ENCODE measurements at places on chromosomes 3 and 15.

- DNase-seq: no peak
Observed at GRCh38 chr3:127226457-127226856, 33.5 kb downstream of the PRR23E start.

DNA sequence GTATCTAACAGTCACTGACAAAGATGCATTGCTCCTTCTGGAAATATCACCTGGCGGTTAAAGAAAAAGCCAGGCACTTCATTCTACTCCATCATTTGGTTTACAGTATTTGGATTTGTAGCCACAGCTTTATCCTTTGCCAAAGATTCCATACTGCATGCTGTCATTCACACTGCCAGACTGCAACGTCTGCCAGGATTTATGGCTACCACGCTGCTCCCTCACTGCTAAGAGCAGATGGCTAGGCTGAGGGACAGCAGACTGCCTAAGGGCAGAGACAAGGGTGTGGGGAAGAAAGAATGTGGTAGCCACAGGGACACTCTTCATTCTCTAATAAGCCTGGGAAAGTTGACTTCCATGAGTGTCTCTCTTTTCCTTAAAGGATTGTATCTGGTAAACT lies 1047.0 kb downstream of the TUSC7 start:
- DNase-seq: no peak

DNA sequence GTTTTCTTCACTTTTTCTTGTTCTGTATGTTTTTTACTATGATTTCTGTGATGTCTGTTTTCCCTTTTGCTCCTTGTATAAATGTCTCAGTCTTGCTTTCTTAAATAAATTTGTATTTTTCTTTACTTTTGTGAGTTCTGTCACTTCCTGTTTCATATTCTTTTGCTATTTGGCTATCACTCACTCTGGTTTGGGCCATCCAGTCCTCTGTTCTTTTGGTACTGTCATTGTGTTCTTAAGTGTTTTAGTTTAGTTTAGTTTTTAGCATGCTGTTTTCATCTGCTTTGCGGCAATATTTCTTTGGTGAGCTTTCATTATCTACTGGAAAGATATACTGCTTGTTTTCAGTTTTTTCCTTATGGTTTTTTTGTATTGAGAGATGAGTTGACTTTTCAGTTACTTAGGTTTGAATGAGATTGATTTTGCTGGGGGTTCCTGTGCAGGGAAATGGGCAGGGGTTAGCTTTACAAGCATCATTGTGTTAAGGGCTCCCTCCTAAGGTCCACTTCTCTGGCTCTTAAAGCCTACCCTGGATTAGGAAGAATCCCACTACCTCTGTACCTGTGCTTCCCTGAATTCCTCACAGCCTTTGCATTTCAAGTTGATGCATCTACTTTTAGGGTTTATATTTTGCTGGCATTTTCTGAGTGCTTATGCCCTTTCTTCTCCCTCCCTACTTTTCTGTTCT lies 35.1 kb downstream of the PDCD6IP start:
- no peak for DNase-seq

DNA sequence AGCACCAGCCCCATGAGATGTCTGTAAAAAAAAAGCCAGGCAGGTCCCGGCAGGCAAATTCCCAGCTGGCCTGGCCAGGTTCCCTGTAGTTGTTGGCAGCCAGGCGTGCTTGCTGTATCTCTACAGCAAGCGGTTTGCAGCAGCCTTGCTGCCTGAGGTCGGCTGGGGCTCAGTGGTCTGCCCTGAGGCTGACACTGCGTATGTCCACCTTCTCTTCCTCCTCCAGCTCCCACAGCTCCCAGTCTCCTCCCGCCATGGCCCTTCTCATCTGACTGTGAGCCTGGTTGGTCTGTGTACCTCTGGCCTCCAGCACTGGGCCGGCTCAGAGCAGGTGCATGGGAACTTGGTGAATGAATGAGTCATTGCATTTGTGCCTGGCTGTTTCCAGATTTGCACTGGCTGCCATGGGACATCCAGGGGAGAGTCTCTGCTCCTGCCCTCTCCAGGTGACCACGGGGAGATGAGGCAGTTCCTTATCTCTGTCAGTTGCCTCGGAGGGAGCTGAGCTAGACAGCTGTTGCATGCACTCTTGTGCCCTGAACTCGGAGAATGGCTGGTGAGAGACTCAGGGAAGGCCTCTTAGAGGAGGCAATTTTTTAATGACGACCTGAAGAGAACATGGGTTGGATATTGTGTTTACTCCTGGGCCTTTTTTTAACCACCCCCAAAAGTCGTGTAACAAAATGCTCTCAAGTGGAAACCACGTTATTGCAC lies 43.0 kb downstream of the SPSB4 start:
- DNase-seq: no peak

DNA sequence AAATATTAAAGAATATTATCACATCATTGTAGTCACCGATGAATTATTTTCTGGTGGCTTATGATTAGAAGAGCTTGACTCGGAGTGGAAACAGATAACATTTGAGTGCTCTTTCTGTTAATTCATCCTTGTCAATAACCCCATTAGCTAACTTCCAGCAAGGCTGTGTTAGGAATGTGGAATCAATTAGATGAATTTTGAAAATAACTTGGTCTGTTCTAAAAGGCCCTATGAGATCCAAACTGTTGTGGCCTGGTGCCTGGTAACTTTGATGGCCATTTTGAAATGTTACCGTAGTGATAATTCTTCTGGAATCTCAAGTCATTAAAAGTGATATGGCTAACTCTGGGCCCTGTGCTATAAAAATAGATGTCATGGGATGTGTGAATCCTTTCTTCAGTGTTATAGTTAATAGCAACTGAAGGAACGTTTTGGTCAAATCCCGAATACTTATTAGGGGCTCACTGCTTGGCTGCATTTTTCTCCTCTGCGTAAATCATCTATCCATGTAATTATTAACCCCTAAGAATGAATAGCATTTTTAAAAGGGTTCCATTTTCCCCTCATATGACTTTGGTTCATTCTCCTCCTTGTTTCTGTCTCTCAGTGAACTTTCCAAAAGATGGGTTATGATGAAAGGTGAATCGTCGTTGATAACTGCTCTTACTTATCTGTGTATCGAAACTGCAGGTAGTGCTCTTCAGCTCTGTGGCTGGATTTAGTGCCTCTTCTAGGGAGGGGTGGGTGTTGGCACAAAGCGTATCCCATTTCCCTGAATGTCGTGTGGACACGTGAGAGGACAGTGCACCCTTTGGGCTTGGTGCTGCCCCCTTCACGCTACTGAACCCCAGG lies 82.7 kb downstream of the IGF1R start:
- DNase-seq: no peak

GRCh38 chr3:128648402-128648801 lies 2.2 kb downstream of the RPN1 start:
- no peak for DNase-seq

- no peak for DNase-seq
Observed at GRCh38 chr3:85586018-85586417, 627.2 kb downstream of the CADM2 start.

DNA sequence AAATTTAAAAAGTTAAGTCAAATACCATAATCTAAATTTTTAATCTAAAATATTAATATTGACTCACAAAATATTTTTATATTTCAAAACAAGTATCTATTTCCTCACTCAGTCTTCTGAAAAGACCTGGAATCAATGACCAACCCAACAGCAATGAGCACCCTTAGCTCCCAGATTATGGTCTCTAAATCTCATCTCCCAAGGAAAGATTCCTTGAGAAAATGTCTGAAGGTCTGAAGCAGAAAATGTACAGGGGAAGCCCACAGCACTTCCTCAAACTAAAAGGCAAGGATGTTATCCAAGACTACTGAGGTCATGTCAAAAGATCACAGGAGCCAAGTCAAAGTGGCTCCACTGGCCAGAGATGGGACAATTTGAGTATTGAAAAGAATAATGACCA lies 51.0 kb upstream of the SLCO2A1 start:
- DNase-seq: no peak

- no peak for DNase-seq
Observed at GRCh38 chr3:145815707-145816413, 345.1 kb downstream of the PLOD2 start.

DNA sequence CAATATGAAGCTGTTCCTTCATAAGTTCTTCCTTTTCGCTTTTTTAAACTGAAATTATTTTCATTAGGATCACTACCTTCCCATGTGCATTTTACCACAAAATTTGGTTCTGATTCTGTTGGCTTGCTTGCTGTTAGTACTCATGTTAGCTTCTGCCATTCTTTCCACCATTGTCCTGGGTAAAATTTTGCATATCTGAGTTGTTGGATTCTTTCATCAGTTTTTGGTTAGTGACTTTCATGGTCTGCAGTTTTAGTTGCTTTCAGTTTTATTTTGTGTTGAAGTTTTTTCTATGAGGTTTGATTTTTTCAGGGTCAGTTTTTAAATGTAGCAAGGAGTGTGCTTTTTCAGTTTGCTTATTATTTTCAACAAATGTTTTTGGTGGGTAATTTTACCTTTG lies 71.9 kb downstream of the SMAD3 start:
- DNase-seq: no peak

GRCh38 chr15:72998681-72999466 lies 53.4 kb upstream of the NEO1 start:
- no peak for DNase-seq

- DNase-seq: no peak
Observed at GRCh38 chr3:48352546-48352945, 19.1 kb upstream of the SPINK8 start.

- no peak for DNase-seq
Observed at GRCh38 chr3:169117264-169117663, 546.2 kb downstream of the MECOM start.

DNA sequence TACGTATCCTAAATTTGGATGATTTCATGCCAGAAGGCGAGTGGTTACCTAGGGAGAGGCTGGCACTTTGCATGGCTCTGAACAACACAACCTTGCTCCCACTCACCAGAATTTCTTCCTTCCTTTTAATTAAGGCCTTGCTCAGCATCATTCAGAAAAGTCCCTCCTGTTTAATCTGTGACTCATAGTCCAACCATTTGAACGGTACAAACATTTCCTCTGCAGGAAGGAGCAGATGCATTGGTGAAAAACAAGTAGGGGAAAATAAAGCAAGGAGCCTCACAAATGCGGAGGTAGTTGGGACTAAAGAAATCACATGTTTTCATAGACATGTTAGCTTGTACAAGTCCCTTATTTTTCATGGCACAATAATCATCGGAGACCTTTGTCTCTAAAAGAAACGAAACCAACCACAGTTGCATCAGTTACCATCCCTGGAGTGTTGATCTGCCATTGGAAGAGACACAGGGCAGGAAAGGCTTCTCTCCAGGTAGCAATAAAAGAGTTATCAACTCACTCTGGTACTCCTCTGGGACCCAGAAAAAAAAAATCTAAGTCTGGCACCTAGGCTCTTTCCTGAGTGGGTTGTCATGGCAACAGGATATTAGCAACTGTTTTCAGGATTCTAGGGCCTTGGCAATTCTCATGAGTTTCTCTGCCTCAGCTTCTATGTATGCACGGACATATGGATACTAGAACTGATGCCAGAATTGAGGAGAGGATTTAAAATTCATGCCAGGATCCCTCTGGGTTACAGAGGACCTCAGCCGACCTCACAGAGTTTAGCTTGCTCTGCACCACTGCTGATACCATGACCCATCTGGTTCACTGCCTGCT lies 255.4 kb upstream of the ARPP21 start:
- no peak for DNase-seq

GRCh38 chr3:119530456-119530855 lies 29.0 kb downstream of the CD80 start:
- DNase-seq: no peak

DNA sequence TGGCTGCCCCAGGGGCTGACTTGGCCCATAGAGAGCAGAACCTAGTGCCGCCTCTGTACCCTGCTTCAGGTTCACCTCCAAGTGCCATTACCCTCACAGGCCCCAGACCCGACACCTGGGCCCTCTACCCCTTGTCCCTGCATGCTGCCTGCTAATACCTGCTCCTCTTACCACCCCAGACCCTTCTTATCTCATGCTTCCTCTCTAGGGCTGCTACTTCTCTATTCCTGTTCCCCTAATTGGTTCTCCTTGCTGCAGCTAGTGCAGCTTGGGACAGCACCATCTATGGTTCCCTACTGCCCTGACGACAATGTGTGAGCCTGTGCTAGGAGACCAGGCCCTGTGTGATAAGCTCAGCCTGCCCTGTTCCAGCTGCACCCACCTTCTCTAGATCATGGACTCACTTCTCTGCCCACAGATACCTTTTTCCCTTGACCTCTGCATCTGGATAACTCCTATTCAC lies 15.3 kb downstream of the HDAC11 start:
- DNase-seq: no peak

- no peak for DNase-seq
Observed at GRCh38 chr15:84785053-84785452, 32.1 kb upstream of the ALPK3 start.

DNA sequence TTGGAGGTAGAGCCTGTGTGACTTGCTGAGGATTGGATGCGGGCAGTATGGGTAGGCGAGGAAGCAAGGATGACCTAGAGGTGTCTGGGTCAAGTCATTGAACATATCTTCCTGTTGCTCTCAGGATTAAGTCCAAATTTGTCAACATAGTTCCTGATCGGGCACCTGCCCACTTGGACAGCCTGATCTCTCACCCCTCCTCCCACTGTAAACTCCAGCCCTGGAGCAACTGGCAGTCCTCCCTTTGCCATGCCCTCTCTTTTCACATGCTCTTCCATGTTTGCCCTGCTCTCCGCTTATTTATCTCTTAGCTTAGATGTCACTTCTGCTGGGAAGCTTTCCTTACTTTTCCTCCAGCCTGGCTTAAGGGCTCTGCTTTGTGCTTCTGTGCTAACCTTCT lies 47.6 kb upstream of the PPP4R2 start:
- DNase-seq: no peak
